Dorsolateral prefrontal cortex (tissue), 122 donors: ENCODE measurements at places on chromosomes 12 and 14.
A peak's percentile ranks its signal among the peaks of the same experiment; 100 is the strongest.

GRCh38 chr12:6326316-6327228 is 15.3 kb downstream of the TNFRSF1A start:
- DNase-seq = no peak

DNA sequence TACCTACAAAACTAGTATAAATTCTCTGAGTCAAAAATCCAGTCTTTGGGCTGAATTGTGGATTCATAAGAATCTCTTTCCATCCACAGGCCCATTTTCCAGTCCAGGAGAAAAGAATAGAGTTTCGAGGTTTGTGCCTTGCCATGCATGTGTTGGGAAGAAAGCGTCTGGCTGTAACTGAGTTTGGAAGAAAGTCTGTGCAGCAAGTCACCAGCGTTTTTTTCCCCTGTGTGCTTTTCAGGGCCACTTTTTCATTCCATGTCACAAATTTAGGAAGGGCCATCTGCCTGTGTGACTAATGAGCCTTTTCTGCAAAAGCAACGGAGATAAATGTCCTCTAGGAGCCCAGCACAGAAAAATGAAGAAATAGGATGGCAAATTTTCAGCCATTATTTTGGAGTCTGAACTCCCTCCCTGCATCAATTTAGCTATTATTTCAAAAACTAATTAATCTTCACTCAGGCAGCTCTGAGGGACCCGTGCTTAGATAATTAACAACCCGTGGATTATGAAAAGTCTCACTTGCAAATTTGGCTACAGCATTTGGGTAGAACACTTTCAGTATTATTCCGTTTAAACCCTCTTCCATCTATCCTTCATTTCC is 261.5 kb downstream of the SUDS3 start:
- peak; percentile 30 for DNase-seq

DNA sequence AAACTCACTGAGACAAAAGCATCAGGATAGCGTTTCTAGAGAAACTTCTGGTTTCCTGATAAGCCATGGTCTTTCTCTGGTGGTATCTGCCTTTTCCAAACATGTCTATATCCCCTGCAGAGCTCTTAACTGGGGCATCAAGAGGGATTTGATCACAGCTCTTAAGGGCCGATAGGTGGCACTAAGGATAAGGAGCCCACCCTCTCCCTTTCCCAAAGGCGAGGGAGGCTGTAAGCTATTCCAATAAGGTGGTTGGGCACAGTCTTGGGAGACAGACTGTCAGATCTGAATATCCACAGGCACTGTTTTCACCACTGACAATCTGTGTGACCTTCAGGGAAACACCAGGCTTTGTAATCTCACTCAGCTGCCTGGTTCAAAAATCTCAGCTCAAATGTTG is 206.0 kb downstream of the ADGRD1 start:
- DNase-seq = no peak

GRCh38 chr12:22986997-22987396 is 362.0 kb downstream of the ETNK1 start:
- no peak for DNase-seq

GRCh38 chr14:104102282-104102914 is 16.9 kb downstream of the ASPG start:
- DNase-seq = peak; percentile 35

GRCh38 chr14:101402936-101403660 is 158.2 kb upstream of the DIO3 start:
- no peak for DNase-seq

- DNase-seq = no peak
Observed at GRCh38 chr12:690466-690865, 27.2 kb upstream of the NINJ2 start.

DNA sequence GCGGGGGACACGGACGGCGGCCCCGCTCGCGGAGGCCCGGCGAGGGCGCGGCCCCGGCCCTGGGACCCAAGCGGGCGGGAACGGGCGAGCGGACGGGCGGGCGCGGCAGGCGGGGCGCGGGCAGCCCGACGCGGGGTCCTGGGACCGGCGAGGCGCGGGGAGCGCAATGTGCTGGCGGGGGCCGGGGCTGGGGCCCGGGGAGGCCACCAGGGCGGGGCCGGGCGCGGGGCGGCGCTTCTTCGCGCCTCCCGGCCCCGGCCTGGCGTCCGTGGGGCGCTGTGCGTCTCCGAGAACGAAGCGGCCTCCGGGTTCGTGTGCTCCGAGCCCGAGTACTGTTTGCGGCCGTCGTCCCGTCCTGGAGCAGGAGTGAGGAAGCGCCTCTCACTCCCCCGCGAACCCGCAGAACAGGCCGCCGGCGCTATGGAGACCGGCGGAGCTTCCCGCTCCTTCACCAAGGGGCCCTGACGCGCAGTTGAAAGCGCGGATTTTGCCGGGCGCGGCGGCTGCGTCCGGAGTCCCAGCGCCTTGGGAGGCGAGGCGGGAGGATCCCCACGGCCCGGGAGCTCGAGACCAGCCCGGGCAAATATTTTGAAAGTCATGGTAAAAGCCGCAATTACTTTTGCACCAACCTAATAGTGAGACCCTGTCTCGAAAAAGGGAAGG is 420 bp upstream of the ANKLE2 start:
- DNase-seq = peak; percentile 87

DNA sequence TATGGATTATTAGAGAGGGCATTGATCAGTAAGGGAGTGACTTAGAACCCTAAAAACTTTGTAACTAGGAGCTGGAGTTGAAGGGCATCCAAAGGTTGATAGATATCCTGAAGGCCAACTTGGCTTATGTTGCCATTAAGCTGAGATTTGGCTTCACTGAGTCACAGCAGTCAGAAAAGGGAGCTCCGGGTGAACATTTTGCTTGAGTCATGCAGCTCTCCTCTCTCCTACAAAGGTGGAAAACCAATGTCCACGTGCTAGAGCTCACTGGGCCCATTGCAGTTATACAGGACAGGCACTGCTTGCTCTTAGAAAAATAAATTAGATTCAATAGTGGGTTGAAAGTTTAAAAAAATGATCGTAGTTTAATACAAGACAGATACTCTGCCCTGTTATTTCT is 87.3 kb upstream of the LRIG3 start:
- no peak for DNase-seq

DNA sequence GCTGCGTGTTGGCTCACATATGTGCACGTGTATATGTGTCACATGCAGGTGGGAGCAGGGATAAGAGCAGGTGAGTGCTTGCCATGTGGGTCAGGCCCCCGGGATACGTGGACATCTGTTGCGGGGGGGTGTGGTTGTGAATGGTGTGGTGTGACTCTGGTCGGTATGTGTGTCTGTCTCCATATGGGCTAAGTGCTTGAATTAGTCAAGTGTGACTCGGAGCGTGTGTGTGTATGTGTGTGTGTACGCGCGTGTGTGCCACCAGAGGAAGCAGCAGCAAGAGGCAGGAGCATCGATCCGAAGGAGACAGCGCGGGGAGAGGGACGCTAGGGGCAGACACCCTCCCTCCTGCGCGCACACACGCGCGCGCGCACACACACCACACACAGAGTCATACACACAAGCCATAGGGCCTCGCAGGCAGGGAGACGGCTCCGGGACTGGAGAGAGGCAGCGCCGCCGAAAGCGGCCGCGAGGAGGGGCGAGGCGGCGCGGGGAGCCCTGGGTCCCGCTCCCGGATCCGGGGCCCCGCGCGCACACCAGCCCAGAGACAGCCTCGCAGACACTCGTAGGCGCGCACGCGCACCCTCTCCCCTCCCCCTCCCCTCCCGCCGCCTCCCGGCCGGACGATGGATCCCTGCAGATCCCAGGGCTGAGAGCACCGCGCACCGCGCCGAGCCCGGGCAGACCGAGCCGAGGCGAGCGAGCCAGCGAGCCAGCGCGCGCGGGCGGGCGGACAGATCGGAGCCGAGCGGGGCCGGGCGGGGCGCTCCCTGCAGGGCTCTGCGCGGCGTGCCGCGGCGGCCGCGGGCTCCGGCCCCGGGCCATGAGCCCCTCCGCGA is at the start of gene ASIC1:
ASIC1 (plus strand) TSS at position 597 of the 842 bp plus-strand sequence. CDS start 1,171 bp downstream, outside the sequence.
- DNase-seq = peak; percentile 77
